Suppressor macrophage treated with lipopolysaccharide for 1 hour (primary cell): ENCODE measurements at places on chromosomes 5 and 9.

DNA sequence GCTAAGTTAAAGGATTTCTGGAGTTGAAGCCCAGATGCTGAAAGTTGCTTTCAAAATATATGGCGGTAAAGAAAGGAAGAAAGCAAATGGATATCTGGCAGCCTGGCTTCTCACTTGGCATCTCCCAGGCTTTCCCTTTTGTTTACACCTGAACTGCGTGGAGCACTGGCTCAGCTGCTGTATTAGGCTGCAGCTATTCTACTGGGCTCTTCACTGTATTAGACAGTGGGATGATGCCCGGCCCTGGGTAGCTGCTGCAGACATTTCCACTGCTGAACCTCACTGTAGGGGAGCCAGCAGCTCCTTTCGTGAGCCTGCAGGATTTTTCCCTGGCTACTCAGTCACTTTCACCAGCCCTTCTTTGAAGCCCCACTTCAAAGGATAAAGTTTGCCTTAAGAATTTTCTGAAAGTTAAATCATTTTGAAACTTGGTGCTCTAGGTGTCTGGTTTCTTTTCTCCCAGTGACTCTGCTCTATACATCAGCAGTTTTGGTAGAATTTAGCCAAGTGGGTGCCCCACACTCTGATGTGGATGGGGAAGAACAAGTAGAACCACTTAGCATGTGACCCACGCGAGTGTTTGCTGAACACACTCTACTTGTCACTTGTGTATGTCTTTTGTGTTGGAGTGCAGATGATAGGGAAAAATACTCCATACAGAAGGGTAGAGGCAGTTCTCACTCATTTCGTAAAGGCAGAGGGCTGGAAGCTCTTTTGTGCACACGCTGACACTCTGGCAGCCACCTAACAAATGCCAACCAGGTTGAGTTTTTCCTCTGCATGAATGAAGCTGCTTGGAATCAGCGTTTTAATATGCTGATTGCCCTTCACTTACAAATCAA, 49.9 kb downstream of the C9orf152 start:
- DNase-seq = no peak

- no peak for DNase-seq
Observed at GRCh38 chr5:115589043-115589442, 13.2 kb downstream of the TICAM2 start.

- DNase-seq = no peak
Observed at GRCh38 chr5:156685481-156685880, 164.6 kb upstream of the PPP1R2B start.

GRCh38 chr5:140223567-140223966, 48.6 kb downstream of the CYSTM1 start:
- no peak for DNase-seq

- DNase-seq = no peak
Observed at GRCh38 chr5:103526164-103526915, 36.2 kb downstream of the NUDT12 start.

DNA sequence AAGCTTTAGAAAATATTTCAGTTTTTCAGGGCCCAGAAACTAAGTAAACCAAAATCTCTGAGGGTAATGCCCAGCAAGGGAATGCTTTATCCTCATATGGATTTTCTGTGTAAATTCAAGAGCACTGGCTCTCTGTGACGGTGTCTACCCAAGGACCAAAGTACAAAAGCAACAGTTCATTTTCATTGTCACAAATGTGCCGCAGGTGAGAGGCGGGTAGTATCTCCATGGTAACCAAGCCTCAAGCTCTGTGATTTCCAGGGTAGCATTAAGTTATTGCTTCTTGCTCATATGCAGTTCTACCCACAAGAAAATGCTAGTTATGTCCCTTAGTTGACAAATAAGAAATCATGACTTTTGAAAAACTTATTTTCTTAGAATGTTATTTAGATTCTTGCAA, 164.3 kb downstream of the MTRR start:
- DNase-seq = no peak

- no peak for DNase-seq
Observed at GRCh38 chr9:75930190-75930589, 39.7 kb downstream of the PCSK5 start.

- no peak for DNase-seq
Observed at GRCh38 chr9:437574-438001, 222.9 kb downstream of the DOCK8 start.
